HT-29 (cell line): ENCODE measurements at places on chromosomes 3 and 15. TPM values are rescaled to one million over a fixed set of nuclear protein-coding genes. Genes with fewer than 3 reads are reported as not detected.

Gene OXSM
- 7.7 and 17.1 TPM in 2 replicates for total RNA-seq

Gene ZBTB38
- total RNA-seq: 22.9 and 23.1 TPM in 2 replicates

Gene ADCY5
- total RNA-seq: 1.2 and 1.6 TPM in 2 replicates

Gene CPN2
- total RNA-seq: not detected in 2 replicates

Gene BTD
- 12.3 and 17.4 TPM in 2 replicates for total RNA-seq

- no peak for DNase-seq
Measured at GRCh38 chr3:9205345-9206143, 43.9 kb downstream of the SRGAP3 start.

DNA sequence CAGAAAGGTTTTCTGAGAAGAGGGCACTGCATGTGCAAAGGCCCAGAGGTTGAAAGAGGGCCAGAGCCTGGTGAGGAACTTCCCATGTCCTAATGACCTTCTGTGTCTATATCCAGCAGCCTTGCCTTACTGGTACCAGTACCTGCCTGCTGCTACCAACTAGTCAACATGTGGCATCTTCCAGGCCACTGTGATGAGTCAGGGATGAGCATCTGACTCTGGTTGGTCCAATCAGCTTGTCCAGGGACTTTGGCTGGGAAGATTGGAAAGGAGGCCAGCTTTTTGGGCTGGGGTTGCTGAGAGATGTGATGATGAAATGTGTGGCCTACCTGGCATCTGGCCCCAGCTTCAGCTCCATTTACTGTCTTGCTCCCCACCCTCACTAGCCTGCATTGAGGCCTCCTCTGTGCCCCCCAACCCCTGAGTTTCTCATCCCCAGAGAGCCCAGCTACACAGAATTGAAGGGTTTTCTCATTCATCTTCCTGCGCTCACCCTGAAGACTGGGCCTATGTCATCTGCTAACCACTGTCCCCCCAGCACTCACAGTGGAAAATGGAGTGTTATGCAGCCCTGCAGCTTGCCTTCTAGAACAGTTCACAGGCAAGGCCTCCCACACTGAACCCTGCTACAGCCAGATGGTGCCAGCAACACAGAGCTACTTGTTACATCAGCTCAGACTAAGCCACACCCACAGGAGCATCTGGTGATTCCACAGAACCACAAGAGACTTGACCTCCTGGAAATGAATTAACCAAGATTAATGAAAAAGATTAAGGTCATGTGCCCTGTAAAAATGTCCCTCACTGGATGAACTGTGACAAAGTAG lies 1.3 kb upstream of the TWF2 start:
- no peak for DNase-seq

Gene XIRP1
- total RNA-seq: not detected in 2 replicates

DNA sequence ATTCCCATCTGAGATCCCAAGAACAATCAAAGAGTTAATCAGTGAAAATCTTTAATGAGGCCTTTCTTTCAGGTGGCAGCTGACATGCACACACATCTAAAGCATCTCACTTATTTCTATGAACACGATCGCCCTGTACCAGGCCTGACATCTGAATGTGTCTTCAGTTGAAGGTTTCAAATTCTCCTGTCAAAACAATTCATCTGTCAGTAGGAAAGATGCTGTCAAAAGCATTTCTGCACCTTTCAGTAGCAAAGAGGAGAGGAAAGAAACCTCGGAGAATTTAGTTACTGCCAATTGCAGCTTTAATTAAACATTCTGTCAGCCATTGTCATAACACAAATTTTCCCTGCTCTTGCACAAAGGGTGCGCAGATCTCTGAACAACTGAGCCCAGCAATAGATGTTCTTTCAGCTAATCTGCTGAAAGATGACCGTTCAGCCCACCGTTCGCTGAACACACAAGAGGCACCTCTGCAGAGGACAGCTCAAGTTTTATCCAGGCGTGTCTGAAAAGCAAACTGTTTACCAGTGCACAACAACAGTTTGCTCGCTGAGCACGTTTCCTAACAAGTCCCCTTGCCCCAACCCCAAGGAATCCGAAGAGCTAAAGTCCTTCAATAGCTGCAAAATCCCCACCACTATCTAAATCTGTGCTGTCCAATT lies 34.1 kb downstream of the LRIG1 start:
- no peak for DNase-seq

GRCh38 chr15:74130155-74130848 lies at the start of gene ISLR2:
TSS of gene ISLR2 (plus strand) at chr15:74130586. CDS start at chr15:74132755, 2,169 bp downstream.
- DNase-seq: no peak

Gene SCG5
- 0.25 and 0.37 TPM in 2 replicates for total RNA-seq

Gene SERINC4
- total RNA-seq: not detected in 2 replicates

GRCh38 chr3:178560759-178561158 lies 24.5 kb downstream of the KCNMB2 start:
- no peak for DNase-seq

DNA sequence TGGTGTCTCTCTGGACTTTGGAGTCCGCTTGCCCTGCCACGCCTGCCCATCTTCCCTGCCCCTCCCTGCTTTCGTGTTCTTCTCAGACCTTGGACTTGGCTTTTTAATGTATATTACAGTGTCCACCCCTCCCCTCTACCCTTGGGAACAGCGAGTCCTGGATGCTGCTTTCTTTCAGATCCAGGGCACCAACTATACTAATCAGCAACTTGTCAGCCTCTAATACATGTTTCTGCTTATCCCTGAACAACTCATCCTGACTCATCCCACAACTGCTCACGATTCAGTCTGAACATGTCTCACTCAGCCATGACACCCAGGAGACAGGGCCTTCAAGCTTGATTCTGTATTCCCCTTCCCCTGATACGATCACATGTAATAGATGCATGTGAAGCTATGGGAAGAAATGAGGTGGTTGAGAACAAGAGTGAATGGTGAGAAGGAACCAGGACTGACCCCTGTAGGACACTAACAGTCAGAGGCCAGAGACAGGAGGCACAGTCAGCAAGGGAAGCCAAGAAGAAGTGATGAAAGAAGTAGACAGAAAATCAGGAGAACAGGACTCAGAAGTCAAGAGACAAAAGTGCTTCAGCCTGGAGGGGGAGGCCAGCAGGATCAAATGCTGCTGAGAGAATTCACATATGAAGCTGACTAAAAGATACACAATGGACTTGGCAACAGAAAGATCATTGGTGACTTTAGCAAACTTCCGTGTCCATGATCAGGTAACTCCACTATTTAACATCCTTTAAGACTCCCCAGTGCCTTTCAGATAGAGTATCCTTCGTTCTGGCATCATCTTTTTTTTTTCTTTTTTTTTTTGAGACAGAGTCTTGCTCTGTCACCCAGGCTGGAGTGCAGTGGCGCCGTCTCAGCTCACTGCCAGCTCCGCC lies 35.4 kb downstream of the BCL2L10 start:
- DNase-seq: no peak

DNA sequence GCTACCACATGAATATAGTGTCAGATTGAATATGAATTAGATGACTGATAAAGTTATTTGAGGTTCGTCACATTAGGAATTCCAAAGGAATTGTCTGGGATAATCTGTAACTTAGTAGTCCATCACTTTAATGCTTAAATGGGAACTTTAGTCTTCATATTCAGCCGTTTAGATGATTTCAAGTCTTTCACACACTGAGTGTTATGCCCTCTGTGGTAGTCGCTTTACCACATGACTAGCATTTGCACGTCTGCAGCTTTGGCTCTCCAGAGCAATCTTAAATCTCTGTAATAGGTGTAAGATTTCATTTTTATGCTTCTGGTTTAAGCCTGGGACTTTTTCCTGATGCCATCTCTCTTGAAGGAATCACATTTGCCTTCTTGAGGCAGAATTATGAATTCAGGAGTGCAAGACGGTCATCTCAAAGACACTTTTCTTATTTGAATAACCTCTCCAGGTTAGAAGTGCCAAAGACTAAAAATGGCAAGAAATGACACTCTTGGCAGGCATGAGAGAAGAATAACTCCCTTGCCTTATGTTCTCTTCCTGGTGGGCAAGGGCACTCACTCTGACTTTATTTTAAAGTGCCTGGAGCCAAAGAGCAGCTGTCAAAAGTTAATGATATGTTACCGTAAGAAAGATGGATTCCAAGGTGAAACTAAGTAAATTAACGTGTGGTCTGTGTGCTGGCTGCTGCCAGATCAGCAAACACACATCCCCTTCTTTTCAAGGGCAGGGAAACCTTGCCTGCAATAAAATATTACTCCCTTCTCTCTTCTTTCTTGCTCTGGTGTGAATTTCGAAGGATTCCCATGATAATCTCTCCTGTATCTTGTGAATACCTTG lies 153.3 kb downstream of the B3GALNT1 start:
- DNase-seq: no peak

DNA sequence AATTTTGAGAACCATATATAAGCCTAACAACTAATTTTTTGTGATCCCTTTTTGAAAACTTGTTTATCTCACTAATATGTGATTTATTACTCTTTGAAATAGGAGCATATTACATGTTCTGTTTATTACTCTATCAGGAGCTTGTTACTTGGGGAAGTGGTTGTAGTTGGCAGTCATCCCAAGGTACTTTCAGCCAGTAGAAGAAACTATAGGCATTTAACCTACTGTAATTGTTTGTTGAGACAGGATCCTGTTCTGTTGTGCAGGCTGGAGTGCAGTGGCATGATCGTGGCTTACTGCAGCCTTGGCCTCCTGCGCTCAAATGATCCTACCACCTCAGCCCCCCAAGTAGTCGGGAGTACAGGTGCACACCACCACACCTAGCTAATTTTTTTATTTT lies 195.6 kb downstream of the TCF12 start:
- peak; percentile 48 for DNase-seq

Gene KNL1
- 13.1 and 17.7 TPM in 2 replicates for total RNA-seq

GRCh38 chr15:65940618-65940909 lies 71.3 kb downstream of the RAB11A start:
- DNase-seq: peak; percentile 47

DNA sequence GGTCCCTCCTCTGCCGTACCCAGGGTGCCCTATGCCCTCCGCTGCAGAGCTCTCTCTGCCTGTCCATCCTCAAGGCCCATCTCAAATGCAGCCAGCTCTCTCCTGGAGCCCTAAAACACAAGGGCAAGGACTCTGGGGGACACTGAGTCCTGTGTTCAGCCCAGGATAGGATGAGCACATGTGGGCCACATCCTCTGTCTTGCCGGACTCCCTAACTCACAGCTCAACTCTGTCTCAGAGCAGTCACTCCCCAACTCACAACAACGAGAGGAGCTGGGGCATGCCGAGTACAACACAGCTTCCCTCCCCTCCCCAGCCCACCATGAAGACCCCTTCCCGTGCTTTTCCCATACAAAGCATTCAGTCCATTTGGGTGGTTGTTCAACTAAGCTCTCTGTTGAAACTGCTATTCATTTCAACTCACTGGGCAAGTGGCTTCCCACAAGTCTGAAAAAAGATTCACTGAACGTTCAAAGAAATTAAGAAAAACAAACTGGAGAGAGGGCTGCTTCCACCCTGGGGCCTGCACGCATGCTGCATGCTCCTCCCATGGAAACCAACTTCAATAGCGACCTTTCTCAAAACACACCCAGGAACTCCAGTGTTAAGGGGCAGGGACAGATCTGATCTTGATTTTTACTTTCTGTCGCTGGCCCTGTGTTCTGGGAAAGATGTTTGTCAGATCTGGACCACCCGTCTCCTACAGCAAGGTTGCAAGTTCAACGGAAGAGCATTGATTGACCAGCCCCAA lies 124.3 kb upstream of the IGF1R start:
- DNase-seq: no peak

DNA sequence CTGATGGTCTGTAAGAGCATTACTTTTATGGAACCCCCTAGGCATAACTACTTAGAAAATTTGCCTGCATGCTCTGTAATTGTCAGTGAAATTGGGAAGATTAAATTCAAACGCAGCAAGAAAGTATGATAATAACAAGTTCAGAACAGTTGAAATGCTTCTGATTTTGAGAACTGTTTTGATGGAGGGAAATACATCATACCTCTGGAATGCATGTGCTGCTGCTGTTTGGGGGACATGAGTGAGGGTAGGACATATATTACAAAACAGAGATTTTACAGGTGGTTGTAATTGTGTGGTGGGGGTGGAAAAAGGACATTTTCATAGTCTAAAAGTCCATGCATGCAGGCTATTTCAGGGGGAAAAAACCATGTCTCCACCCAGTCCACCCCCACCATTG lies 135.0 kb upstream of the DPH6 start:
- no peak for DNase-seq

DNA sequence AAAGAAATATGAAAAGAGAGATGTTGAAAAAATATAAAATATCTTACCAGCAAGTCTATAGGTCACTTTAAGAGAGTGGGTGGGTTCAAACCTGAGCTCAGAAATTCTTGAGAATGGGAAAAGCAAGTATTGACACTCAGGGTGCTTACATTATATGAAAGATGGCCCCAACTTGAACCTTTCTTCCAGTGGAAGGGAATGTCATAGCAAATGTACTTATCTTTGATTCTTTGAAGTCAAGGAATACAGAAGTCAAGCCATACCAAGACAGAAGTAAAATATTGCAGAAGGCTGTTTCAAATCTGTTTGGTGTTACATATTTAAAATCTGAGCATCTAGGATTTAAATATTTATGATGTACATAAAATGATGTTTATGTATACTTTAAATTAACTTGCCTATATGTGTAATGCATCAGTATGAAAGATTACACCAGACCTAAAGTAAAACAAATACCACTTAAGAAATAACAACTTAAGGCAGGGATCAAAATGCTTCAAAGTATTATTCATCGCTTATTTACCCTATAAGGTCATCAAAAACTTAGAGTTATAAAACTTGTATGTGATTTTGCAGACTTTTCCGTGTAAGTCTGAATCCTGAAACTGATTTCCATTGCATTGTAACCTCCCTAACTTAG lies 8.7 kb downstream of the MME start:
- no peak for DNase-seq

DNA sequence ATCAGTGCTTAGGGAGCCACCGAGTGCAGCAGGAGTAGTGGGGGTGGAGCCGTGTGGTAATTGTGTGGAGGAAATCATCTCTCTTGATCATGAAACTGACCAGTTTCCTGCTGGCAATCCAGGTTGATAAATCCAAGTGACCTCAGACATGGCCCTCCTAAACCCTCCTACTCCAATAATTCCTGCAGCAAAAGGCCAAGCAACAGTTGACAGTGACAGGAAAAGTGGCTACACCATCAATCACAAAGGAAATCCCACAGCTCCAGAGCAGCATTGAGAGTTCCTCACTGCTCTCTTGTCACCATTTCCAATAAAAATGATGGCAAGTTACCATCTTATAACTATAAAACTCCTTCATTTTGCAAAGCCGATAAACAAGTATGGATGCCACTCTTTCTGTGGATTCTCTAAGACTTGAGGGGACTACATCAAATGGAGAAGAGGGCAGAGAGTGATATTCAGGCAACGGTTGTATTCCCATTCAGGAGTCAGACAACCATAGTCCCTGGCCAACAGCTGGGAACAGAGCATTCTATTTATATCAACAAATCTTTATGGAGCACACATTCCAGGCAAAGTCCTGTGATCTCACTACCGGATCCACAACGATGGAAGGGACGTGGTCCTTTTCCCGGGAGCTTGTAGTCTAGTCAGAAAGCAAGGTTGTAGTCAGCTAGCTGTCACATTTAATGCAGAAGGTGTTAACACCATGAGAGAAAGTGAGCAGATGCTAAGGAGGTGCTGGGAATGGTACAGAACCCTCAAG lies 312.5 kb upstream of the CTNNB1 start:
- no peak for DNase-seq

Gene ACKR4
- 0.37 and 0.43 TPM in 2 replicates for total RNA-seq

Gene SEC62
- 17.1 and 22.2 TPM in 2 replicates for total RNA-seq

Gene FBN1
- total RNA-seq: 0.39 and 0.61 TPM in 2 replicates
